ENCODE measurements at places on chromosomes 5 and 9.

DNA sequence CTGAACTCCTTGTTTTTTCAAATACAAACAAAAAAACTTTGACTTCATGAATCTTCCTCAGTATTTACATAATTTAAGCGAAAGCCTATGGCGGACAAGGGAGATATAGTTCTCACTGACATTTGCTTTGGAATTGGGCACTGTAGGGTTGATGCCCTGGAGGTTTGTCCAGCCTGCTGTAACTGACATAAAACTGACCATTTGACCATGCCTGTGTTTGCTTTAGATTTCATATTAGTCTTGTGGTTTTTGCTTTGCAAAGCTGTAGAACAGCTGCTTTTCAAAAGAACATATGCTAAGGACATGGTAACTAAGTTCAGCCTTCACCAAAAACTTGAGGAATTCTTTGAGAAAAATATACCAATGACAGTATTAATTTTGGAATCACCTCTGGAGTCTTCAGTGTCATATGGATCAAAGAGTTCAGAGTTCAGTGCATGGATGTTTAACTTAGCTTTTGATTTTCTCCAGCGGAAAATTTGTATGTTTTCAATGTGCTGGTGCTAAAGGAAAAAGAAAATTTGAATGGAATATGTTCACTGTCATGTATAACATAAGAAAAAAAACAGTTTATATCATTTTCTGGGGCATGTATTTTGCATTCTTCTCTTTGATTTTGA is 1013.1 kb downstream of the NR2F1-AS1 start:
- DNase-seq = no peak

GRCh38 chr9:20125727-20126126 is 336.9 kb upstream of the SLC24A2 start:
- peak; percentile 16 for DNase-seq

DNA sequence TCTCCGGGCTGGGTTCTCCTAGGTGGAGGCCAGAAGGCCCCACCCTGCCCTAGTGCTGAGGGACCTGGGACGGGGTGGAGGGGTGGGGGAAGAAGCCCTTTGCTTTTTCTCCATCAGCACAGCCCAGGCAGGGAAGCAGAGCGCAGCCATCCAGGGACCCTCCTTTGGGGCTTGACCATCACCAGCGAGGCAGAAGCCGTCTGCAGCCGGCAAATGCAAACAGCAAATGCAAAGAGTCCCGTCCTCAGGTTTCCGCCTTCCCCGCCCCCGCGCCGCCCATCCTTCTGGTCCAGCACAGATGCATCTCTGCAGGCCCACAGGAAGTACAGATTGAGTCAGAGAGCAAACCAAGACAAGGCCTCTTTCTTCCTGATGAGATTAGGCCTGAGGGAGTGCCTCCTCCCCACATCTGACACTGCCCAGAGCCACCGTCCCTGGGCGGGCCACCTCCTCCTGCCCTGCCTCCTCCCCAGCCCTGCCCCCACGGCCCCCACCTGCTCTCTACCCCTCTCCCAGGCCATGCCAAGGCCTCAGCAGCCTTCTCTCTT is 23.4 kb downstream of the CORO2A start:
- DNase-seq = no peak

- no peak for DNase-seq
Measured at GRCh38 chr5:136525597-136525996, 160.3 kb upstream of the TRPC7 start.

DNA sequence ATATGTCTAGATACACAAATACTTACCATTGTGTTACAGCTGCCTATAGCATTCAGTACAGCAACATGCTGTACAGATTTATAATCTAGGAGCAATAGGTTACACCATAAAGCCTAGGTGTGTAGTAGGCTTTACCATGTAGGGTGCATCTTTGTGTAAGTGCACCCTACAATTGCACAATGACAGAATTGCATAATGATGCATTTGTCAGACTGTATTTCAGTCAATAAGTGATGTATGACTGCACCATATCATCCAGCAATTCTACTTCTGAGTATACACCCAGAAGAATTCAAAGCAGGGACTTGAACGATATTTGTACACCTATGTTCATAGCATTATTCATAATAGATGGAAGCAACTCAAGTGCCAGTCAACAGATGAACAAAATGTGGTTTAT is 100.4 kb upstream of the SLC44A1 start:
- no peak for DNase-seq

DNA sequence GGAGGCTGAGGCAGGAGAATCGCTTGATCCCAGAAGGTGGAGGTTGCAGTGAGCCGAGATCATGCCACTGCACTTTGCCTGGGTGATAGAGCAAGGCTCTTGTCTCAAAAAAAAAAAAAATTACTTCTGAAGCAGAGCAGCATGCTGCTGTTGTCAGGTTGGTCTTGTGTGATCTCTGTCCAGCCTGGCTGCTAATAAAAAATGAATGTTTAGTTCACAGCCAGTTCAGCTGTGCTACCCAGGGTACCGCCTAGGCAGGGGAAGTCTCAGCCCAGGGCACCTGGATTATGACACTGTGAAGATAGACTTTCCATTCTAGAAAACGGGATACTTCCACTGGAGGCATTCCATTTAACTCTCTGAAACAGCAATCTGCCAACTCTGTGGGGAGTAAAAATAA is 23.5 kb upstream of the ABCA1 start:
- DNase-seq = no peak

- DNase-seq = no peak
Measured at GRCh38 chr9:20594608-20595007, 27.7 kb downstream of the MLLT3 start.

- no peak for DNase-seq
Measured at GRCh38 chr5:24042688-24043087, 535.3 kb downstream of the PRDM9 start.

GRCh38 chr5:133882846-133883245 is 85.6 kb downstream of the C5orf15 start:
- peak; percentile 47 for DNase-seq

DNA sequence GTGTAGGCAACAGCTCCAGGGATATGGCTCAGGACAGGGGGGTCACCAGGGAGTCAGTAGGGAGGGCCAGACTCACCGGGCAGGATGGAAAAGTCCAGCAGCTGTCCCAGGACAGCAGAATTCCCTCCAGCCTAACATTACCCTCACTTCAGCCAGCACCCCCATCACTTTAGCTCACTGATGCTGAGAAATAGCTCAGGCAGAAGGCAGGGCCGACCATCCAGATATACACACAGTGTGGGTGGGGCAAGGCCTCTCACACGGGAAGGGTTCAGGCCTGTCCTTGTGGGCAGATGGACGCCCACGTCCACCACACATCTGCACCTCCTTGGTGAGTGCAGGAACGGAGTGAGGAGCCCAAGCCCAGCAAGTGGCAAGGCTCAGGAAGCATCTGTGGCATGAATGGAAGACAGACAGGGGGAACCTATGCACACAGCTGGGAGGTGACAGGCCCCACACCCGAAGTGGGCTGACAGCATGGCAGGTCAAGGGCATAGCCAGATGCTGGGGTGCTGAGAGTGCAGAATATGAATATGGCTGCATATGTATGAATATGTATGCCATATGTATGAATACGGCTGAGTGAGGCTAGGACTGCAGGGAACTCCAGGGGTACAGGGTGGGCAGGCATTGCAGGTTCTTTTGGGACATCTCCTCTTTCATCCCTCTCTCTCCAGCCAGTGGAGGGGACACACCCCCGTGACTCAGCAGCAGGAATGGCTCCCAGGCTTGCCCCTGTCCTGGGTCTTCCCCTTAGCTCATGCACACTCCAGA is 17.0 kb downstream of the BICD2 start:
- no peak for DNase-seq

DNA sequence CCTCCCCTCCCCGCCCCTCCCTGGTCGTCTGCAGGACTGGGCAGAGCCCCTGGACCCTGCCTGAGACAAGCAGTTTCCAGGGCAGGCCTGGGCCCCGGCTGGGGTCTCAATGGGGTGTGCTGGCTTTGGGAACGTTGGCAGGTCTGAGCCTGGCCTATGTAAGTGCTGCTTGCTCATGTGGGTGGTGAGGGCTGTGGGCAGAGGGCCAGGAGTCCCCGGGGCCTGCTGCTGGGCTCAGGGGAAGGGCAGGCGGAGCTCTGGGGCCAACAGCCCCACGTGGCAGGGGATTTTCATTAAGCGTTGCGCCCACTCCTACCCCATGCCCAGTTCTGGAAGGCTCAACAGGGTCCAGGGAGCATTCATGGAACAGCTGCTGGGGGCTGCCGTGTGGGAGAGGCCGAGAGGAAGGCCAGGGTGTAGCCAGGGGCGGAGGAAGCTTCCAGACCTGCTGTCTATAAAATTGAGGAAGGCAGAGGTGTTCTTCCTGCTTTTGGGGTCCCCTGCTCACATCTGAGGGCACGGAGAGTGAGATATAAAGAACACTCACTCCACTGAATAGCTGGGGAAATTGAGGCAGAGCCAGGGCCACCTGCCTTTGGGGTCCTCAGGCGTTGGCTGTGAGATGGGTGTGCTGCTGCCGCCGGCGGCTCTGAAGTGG is 32.5 kb downstream of the RXRA start:
- DNase-seq = peak; percentile 84

- no peak for DNase-seq
Measured at GRCh38 chr9:93821307-93821703, 133.8 kb downstream of the BARX1 start.

- DNase-seq = no peak
Measured at GRCh38 chr9:80885894-80886293, 803.5 kb downstream of the TLE1 start.

GRCh38 chr9:98538626-98539031 is 170.1 kb downstream of the GABBR2 start:
- DNase-seq = no peak

GRCh38 chr9:109460576-109460975 is 37.5 kb downstream of the PTPN3 start:
- DNase-seq = no peak

- no peak for DNase-seq
Measured at GRCh38 chr5:65190328-65191053, 291.2 kb downstream of the ADAMTS6 start.

DNA sequence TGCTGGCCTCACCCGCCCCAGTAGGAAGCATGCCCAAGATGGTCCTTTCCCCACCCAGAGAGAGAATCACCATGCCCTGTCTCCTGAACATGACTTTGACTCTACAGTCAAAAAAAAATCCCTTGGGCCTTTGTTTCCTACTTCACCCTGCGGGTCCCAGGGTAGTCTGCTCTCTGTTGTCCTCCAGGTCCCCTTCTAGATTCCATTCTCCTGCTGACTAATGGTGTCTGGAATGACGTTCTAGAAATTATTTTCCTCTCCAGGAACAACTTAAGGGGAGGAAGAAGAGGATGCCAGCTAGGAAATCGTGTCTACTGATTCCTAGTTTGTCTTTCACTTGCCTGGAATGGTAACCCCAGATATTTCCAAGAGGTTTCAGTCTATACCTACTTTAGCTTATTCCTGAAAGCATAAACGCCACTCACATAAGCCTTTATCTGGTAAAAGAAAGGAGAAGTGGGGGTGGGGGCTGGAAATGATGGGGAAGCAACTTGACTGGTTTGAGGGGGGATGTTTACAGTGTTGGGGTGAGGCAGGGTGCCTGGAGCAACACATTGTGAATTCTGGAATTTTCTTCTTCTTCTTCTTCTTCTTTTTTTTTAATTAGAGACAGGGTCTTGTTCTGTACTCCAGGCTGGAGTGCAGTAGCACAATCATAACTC is 93.9 kb downstream of the SNX18 start:
- no peak for DNase-seq

DNA sequence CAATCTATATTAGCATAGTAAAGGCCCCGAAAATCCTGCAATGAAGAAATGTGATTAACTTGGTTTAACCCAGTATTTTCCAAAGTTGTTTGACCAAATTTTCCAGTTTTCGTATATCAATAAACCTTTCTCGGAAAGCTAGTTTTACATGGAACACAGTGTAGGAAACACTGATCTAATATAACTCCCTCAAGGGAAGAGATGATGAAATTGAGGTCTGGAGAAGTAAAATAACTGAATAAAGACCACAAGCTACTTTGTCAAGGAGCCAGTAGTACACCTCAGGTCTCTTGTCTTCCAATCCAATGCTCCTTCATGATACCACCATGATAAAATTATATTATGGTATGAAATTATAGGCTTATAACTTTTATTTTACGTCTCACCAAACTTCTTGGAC is 118.1 kb upstream of the TARS1 start:
- no peak for DNase-seq

DNA sequence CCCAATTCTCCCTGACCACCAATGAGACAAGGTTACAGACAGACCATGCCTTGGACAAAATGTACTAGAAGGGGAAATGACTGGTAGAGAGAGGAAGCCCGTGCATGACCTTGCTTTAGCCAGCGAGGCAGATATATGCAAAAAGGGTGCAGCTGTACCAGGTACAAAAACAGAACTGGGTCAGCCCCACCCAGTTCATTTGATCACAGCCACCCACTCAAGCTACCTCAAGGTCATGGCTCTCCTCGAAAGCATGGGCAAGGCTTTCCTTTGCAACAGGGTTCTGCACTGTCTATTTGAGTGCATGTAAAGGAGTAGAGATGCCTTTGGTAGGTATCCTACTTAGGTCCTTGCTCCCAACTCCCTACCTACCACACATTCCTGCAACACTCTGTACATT is 33.3 kb downstream of the TLE1 start:
- no peak for DNase-seq

GRCh38 chr5:152568016-152568415 is 162.9 kb upstream of the NMUR2 start:
- DNase-seq = no peak

GRCh38 chr5:127766676-127767335 is 63.6 kb downstream of the CCDC192 start:
- DNase-seq = no peak

DNA sequence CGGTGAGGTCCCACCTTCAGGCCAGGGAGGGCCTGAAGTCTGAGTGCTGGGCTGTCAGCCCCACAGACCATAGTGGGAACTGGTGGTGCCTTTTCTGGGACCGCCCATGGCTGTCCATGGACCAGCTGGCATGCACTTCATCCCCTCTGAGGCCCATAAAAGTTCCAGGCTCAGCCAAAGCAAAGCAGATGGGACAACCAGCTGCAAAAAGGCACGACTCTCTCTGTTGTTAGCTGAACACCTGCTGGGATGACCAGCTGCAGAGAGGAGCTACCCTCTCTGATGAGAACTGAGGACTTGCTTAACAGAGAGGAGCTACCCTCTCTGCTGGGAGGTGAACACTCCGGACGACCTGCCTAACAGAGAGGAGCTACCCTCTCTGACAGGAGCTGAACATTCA is 844.3 kb upstream of the DMAC1 start:
- no peak for DNase-seq

DNA sequence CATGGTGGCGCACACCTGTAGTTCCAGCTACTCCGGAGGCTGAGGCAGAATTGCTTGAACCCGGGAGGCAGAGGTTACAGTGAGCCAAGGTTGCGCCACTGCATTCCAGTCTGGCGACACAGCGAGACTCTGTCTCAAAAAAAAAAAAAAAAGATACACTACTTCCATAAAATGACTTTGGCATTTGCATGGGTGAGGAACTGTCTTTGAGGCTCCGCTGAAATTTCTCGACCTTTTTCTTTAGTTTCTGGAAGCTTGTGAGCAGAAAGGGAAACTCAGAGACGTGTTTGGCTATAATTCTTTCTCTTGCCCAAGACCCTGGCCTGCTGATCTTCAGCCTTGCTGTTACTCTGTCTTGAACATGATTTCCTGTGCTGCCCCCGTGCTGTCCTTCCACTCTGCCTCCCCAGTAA is 37.3 kb downstream of the SPIN1 start:
- no peak for DNase-seq

GRCh38 chr9:77707383-77708063 is 59.4 kb upstream of the GNA14 start:
- no peak for DNase-seq

GRCh38 chr5:82163452-82164175 is 114.5 kb downstream of the RPS23 start:
- DNase-seq = no peak

GRCh38 chr5:149215478-149216090 is 56.1 kb upstream of the AFAP1L1 start:
- DNase-seq = no peak

- no peak for DNase-seq
Measured at GRCh38 chr9:93406371-93406770, 45.1 kb upstream of the FAM120A start.
